ENCODE measurements at places on chromosomes 5 and 9. TPM values are rescaled to one million over a fixed set of nuclear protein-coding genes. Genes with fewer than 3 reads are reported as not detected.

Gene ANKRD33B
- total RNA-seq = 1.9 TPM

Gene FIBCD1
- total RNA-seq = not detected

Gene ENG
- 11.6 TPM for total RNA-seq

Gene SLC36A2
- not detected for total RNA-seq

Gene FGF1
- total RNA-seq = not detected

Gene REEP2
- 1.8 TPM for total RNA-seq

Gene ABO
- not detected for total RNA-seq

Gene NMUR2
- total RNA-seq = not detected

Gene NOTCH1
- 80.2 TPM for total RNA-seq

DNA sequence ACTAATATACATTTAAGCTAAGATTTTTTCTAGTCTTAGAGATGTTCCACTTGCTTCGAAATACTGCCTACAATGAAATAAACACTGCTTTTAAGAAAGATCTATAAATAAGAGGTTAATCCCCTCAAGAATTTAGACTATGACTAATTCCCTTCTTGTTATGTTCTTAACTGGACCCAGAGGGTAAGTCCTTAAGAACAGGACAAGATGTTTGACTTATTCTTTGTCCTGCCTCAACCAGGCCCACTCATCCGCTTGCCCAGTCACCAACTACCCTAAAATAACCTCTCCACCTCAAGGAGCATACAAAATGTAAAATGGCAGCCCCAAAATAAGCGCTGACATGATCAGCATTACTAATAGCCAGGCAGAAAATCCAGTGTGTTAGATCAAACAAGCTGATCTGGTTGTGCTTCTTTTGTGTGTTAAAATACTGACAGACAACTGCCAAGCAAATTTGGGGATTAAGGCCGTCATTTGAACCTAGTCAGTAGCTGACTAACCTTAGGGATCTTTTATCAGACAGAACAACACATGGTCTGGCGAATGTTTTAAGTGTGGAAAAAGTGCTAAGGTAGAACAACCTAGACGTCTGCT is 93.7 kb upstream of the SMC5 start:
- no peak for DNase-seq
- H3K27me3 ChIP-seq = no peaks in the 10 kb centered on the region
- no peak overlapping the region for H3K27ac ChIP-seq

GRCh38 chr5:111922344-111922743 is 165.3 kb upstream of the NREP start:
- H3K27me3 ChIP-seq = peaks cover 5% of the 10 kb centered on the region
- H3K36me3 ChIP-seq = no peaks in the 10 kb centered on the region
- H3K4me1 ChIP-seq = no peaks in the 10 kb centered on the region
- no peak for DNase-seq

GRCh38 chr9:72441848-72442607 is 77.0 kb upstream of the ZFAND5 start:
- no peaks in the 10 kb centered on the region for H3K36me3 ChIP-seq
- H3K4me1 ChIP-seq = peaks cover 14% of the 10 kb centered on the region
- H3K4me3 ChIP-seq = no peak overlapping the region
- no peak overlapping the region for H3K27ac ChIP-seq
- no peaks in the 10 kb centered on the region for H3K27me3 ChIP-seq

DNA sequence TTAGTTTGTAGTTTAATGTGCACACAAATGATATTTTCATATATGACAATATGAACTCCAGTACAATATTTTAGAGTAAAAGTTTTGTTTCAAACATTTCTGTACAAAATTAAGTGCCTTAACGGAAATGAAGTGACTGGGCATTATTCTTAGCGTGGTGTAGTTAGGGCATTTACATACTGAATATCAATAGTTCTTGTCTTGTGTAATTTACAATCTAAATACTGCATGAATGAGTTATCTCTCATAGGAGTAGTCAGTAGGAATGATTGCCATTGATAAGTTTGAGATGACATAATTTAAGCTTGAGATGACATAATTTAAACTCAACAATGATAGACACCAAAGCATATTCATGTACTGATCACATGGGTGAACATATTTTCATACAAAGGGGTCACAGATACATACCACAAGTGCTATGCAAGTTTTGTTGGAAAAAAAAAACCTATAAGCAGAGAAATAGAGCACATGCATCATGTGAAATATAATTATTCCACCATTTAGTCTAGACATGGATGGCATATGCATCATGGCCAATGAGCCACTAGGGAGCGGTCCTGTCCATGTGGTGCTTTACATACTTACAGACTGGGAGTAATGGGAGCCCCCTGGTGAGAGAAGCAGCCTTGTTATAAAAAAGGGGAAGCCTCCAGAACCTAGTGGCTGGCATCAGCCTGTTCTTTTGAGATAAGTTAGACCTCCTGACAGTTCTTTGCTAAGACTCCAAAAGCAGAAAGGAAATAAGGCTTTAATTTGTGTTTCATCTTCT is 1523.9 kb downstream of the MAT2B start:
- DNase-seq = peak; percentile 10
- H3K27ac ChIP-seq = no peak overlapping the region
- H3K4me3 ChIP-seq = no peak overlapping the region
- no peaks in the 10 kb centered on the region for H3K4me1 ChIP-seq
- no peaks in the 10 kb centered on the region for H3K36me3 ChIP-seq

DNA sequence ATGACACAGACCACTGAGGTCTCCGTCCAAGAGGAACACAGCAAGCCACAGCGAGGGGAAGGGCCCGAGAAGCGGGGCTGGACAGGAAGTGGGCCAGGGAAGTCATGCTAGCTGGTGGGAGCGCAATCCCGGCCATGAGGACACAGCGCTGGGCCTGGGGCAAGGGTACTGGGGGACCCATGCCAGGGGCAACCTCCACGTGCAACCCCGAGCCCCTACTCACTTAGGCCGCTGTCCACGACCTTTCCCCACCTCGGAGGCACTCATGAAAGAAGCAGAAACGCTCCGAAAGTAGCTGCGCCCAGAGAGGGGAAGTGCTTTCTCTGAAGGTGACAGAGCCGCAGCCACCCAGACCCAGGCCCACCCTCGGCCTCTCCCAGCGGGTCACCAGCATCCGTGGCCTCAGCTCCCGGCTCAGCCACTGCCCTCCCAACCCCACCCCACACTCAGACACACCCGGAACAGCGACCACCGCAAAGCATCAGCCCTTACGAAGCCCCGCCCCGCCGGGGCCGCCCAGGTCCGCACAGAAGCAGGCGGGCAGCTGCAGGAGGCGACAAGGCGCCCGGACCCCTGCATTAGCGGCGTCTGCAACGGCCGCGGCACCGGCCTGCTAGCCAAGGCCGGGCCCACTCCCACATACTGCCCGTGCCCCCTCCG is 782 bp downstream of the BICD2 start:
- peak overlapping the region; percentile 92 for H3K4me3 ChIP-seq
- H3K27me3 ChIP-seq = no peaks in the 10 kb centered on the region
- H3K27ac ChIP-seq = peak overlapping the region; percentile 75
- peaks cover 1% of the 10 kb centered on the region for H3K36me3 ChIP-seq
- peaks cover 50% of the 10 kb centered on the region for H3K4me1 ChIP-seq

- peaks cover 3% of the 10 kb centered on the region for H3K27me3 ChIP-seq
- peaks cover 1% of the 10 kb centered on the region for H3K36me3 ChIP-seq
- H3K27ac ChIP-seq = no peak overlapping the region
- H3K4me1 ChIP-seq = no peaks in the 10 kb centered on the region
- no peak overlapping the region for H3K4me3 ChIP-seq
Measured at GRCh38 chr9:69264526-69264925, 60.5 kb upstream of the ENTREP1 start.

DNA sequence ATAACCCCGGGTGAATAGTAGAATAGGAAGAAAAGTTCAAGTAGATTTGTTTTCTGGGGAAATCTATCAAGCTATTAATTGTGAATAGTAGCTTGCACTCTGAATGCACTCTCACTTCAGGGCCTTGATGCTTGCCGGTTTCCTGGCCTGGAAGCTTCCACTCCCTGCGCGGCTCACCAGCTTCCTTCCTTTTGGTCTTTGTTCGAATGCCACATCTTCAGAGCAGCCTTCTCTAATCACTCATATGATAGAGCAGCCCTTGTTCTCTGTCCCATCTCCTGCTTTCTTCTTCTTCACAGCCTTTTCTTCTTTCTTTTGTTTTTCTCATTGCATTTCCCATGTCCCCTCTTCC is 146.7 kb downstream of the MAST4 start:
- H3K27me3 ChIP-seq = peaks cover 10% of the 10 kb centered on the region
- no peak overlapping the region for H3K4me3 ChIP-seq
- H3K27ac ChIP-seq = no peak overlapping the region
- no peak for DNase-seq

DNA sequence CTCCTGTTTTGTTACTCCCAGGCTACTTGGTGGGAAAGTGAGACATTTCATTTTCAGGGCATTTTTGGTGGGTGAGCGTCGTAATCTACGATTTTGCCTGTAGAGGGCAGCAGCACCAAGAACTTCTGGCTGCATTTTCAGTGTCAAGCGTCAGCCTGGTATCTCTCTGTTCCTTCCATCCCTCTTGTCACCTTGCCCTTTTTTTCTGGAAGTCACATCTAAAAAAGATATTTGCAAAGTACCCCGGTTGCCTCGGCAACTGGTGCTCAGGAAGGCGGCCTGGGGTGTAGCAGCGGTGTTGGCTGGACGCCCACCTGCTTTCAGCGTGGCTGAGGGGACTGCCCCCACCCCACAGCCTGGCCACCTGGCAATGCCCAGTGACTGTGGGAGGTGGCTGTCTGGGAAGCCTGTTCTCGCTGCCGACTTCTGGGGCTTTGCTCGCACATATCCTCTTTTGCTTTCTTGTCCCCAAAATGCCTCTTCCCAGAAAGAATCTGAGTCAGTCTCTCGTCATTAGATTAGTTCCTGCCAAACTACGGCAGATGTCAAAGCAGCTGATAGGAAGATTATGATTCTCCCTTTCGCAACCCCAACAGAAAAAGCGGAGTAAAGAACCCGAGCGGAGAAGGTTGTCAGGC is 84.5 kb downstream of the ACER2 start:
- no peaks in the 10 kb centered on the region for H3K36me3 ChIP-seq
- peak overlapping the region; percentile 16 for H3K4me3 ChIP-seq
- peak; percentile 68 for DNase-seq
- peak overlapping the region; percentile 33 for H3K27ac ChIP-seq

GRCh38 chr5:38438757-38439156 is 117.7 kb downstream of the LIFR start:
- no peak for DNase-seq
- H3K27me3 ChIP-seq = peaks cover 43% of the 10 kb centered on the region
- H3K36me3 ChIP-seq = no peaks in the 10 kb centered on the region
- H3K27ac ChIP-seq = no peak overlapping the region

GRCh38 chr5:176722757-176723156 is 75.5 kb downstream of the TSPAN17 start:
- no peaks in the 10 kb centered on the region for H3K36me3 ChIP-seq
- no peak overlapping the region for H3K4me3 ChIP-seq
- no peak overlapping the region for H3K27ac ChIP-seq

- no peaks in the 10 kb centered on the region for H3K27me3 ChIP-seq
- peaks cover 12% of the 10 kb centered on the region for H3K36me3 ChIP-seq
- H3K4me1 ChIP-seq = peaks cover 23% of the 10 kb centered on the region
- H3K4me3 ChIP-seq = peak overlapping the region; percentile 46
- peak; percentile 68 for DNase-seq
- peak overlapping the region; percentile 88 for H3K27ac ChIP-seq
Measured at GRCh38 chr9:131578731-131579504, 33.6 kb downstream of the PRRT1B start.

DNA sequence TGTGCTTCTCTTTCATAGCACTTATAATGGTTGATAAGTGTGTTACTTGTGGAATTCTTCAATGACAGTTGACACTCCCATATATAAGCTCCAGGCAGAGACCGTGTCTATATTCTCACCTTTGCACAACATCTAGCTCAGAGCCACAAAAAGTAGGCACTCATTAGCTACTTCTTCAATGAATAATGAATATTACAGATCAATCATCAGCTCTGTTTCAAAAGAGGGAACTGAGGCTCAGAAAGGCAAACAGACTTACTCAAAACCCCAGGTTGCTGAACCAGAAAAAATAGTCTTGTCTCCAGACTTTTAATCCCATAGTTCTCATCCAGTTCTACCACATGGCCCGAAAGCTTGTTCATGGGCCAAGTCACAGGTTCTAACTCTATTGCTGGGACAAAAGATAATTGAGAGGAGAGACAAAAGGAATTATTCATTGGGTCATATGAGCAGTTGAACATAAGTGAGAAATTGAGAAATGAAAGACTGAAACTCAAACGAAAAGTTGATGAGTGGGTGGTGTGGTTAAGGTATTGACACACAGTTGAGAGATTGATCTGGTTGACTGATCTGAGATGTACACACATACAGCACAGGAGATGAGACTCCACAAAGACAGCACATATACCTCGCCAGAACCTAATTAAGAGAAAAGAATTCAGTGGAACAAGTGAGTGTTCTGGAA is 381.6 kb downstream of the EFNA5 start:
- H3K4me1 ChIP-seq = peaks cover 7% of the 10 kb centered on the region
- H3K36me3 ChIP-seq = no peaks in the 10 kb centered on the region
- peaks cover 3% of the 10 kb centered on the region for H3K27me3 ChIP-seq
- DNase-seq = peak; percentile 5
- no peak overlapping the region for H3K27ac ChIP-seq

- H3K27ac ChIP-seq = no peak overlapping the region
- peak overlapping the region; percentile 95 for H3K4me3 ChIP-seq
- no peak for DNase-seq
- H3K4me1 ChIP-seq = peaks cover 34% of the 10 kb centered on the region
- H3K36me3 ChIP-seq = peaks cover 35% of the 10 kb centered on the region
Measured at GRCh38 chr9:124415852-124416484, 726 bp upstream of the PSMB7 start.

GRCh38 chr5:1056611-1057484 is 48.2 kb downstream of the NKD2 start:
- no peak overlapping the region for H3K4me3 ChIP-seq
- H3K4me1 ChIP-seq = no peaks in the 10 kb centered on the region
- peaks cover 2% of the 10 kb centered on the region for H3K36me3 ChIP-seq
- no peak for DNase-seq

DNA sequence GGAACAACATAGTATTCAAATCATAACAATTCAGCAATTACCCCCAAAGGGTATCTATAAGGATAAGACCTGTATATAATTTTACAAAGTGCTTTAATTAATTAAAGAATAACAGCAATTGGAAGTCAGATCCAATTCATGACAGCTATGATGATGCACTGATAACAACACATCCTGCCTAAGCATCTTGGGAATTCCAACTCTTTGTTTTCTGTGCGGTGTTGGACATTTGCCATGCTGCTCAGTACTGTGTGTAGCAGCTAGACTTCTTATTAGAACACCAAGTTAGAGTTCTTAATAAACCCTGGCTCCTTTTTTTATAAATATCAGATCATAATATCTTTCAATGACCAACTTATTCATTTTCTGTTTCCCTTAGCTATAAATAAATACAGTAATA is 209.0 kb downstream of the SEC61B start:
- H3K36me3 ChIP-seq = no peaks in the 10 kb centered on the region
- no peak for DNase-seq
- no peaks in the 10 kb centered on the region for H3K27me3 ChIP-seq
- H3K27ac ChIP-seq = no peak overlapping the region

GRCh38 chr9:116774421-116775180 is 87.5 kb downstream of the TRIM32 start:
- no peak overlapping the region for H3K27ac ChIP-seq
- H3K4me1 ChIP-seq = no peaks in the 10 kb centered on the region
- DNase-seq = no peak
- no peak overlapping the region for H3K4me3 ChIP-seq

- no peaks in the 10 kb centered on the region for H3K36me3 ChIP-seq
- DNase-seq = no peak
- no peak overlapping the region for H3K4me3 ChIP-seq
- H3K27ac ChIP-seq = no peak overlapping the region
Measured at GRCh38 chr9:105195259-105195658, 49.2 kb upstream of the SLC44A1 start.

Measured in activated naive CD4-positive, alpha-beta T cell treated with anti-CD3 and anti-CD28 coated beads for 36 hours (primary cell).